Cerebellar cortex (tissue), 1 donor: ENCODE measurements at places on chromosomes 12 and 14.

DNA sequence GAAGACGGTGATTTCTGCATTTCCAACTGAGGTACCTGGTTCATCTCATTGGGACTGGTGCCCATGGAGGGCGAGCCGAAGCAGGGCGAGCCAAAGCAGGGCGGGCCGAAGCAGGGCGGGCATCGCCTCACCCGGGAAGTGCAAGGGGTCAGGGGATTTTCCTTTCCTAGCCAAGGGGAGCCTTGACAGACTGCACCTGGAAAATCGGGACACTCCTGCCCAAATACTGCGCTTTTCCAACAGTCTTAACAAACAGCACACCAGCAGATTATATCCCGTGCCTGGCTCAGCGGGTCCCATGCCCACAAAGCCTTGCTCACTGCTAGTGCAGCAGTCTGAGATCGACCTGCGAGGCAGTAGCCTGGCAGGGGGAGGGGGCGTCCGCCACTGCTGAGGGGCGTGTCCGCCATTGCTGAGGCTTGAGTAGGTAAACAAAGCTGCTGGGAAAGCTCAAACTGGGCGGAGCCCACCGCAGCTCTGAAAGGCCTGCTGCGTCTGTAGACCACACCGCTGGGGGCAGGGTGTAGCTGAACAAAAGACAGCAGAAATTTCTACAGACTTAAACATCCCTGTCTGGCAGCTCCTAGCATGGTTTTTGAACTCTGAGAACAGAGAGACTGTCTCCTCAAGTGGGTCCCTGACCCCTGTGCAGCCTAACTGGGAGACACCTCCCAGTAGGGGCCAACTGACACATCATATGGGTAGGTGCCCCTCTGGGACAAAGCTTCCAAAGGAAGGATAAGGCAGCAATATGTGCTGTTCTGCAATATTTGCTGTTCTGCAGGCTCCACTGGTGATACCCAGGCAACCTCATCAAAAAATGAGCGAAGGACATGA, 77.2 kb downstream of the BAZ1A start:
- DNase-seq: no peak

DNA sequence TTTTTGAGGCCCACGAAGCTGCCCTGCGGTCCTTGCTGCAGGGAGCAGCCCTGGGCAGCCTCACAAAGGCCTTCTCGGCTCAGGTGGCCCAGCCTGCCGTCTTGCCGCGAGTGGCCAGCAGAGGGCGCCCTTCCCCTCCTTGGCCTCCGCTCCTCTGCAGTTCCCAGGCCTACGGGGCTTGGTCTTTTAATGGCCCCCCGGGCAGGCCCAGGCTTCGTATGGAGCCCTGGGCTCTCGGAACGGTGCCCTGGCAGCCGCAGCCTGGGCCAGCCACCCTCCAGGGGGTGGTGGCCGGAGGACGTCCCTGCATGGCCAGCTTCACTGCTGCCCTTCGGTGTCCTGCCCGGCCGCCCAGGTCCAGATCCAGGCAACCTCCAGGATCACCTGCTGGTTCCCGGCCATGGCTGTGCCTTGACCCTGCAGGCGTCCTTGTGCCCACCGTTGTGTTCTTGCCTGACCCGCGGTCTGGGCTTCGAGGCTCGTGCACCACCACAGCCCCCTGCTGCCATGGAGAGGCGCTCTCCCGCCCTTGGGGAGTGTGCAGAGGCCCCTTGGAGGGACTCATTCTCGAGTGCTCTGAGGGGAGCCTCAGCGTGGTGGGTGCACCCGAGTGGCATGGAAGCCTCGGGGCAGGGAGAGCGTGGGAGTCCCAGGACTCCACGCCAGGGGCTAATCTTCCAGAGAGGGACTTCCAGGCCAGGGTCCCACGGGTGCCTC, 9.4 kb downstream of the ASPG start:
- peak; percentile 42 for DNase-seq

GRCh38 chr14:83556746-83557453, 1973.0 kb upstream of the FLRT2 start:
- no peak for DNase-seq

GRCh38 chr14:22767323-22767589, 768 bp downstream of the OXA1L start:
- no peak for DNase-seq

DNA sequence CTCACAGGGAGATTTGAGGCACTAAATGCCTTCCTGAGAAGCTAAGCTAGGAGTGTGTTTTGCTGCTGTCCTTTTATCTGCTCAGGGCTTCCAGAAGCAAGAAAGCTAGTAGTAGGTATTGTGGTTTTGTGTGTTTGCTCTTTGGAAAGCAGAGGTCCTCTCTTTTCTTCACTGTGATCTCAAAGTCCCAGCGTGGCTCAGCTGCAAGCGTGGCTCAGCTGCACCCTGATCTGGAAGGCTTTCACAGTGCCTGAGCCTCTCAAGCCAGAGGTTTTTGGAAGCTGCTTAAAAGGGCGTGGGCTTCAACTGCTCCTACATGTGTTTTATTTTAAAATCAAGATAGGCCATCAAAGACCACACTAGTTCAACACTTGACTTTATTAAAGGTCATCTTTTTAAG, 337.4 kb upstream of the RGS6 start:
- DNase-seq: peak; percentile 38
